Thoracic aorta (tissue), 2 donors: ENCODE measurements at places on chromosomes 13 and 19.

DNA sequence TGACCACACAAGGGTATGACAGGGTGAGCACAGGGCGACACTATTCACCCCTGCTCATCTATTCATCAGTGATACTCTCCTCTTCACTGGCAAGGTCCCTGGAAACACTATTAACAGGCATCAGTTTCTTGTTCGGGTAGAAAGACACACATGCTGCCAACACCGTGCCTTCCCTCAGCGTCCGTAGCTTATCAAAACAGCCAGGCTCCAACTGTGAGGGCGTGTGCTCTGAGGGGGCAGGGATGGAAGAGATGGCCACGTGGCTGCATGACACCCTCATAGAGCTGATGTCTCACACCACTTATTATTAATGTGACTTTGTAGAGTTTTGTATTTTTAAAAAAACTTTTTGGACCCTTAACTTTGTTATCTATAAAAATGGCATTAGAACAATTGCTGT lies 160.3 kb downstream of the ITGBL1 start:
- no peak for DNase-seq

DNA sequence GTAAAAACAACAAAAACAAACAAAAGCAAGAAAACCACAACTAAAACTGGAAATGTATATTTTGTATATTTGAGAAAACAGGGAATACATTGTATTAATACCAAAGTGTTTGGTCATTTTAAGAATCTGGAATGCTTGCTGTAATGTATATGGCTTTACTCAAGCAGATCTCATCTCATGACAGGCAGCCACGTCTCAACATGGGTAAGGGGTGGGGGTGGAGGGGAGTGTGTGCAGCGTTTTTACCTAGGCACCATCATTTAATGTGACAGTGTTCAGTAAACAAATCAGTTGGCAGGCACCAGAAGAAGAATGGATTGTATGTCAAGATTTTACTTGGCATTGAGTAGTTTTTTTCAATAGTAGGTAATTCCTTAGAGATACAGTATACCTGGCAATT lies 17.1 kb downstream of the KLF5 start:
- DNase-seq, result no peak

GRCh38 chr13:64505336-64505910 lies 2724.7 kb downstream of the PCDH9 start:
- DNase-seq, result no peak

DNA sequence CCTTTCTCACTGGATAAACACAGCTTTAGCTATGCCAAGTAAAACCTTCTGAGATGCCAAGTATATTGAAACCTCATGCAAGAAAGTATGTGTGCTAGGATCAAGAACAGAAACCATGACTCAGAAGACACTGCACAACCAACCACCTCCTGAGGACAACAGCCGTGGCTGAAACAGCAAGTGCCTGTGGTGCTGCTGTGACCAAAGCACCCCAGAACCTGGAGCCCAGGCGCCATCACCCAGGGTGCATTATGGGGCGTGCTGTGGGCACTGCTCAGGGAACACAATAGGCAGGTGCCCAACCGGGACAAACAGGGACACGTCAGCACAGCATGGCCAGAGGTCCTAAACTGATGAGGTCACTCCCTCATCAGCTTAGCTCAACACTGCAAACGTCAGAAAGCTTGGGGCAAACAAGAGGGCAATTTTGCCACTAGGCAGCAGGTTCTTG lies 101.3 kb upstream of the SLC15A1 start:
- no peak for DNase-seq

DNA sequence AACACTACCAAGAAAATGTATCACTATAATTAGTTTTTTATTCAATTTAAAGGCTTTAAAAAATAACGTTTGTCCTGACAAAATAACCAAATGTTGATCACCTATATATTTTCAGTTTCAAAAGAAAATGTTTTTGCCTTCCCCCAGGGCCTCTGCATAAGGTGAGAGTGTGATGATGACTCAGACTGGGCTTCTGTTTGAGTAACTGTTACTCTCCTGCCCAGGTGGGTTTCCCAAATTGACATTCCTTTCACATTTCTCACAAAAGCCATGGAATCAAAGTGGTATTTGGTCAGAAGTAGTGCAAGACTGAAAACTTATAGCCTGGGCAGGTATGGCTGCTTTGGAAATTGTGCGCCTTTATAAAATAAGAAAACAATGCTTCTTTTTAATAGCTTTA lies 180.6 kb downstream of the COG6 start:
- no peak for DNase-seq

DNA sequence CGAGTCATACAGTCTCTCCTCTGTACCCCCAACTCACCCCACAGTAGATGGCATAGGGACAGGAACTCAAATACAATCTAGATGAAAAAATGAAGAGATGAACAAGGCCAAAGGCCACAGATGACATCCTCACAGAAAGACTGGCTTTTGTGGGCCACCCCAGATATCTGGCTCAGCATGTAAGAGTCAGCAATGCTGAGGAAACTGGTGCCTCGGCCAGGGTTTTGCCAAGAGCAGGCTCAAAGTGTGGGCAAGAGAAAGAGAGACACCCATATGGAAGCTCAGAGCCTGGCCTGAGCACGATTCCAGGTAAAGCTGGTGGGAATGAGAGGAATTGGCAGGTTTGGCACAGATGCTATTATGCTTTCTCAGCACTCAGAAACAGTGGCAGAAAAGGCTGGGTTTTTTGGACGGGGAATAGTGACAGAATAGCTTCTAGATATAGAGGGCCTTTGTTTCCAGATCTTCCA lies 460.6 kb downstream of the FOXO1 start:
- DNase-seq, result no peak

- DNase-seq, result no peak
Measured at GRCh38 chr13:62537593-62537992, 1121.9 kb upstream of the PCDH20 start.

- no peak for DNase-seq
Measured at GRCh38 chr19:11169896-11170678, 14.5 kb upstream of the SPC24 start.

DNA sequence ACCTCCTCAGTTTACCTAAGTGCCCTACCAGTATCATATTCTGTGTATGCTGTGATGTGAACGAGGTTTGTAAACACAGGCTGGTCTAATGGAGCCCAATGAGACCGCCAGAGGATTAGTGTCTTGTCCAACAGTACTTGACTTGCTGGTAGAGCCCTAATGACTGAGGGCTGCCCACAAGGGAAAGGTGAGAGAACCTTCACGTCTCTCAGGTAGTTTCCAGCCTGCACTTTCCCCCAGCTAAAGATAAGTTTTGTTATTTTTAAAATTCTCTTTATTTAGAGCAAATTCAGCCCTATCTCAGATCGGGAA lies 498 bp upstream of the RBM26 start:
- no peak for DNase-seq

- DNase-seq, result no peak
Measured at GRCh38 chr19:40312533-40312932, 27.4 kb upstream of the AKT2 start.
